ENCODE measurements at places on chromosomes 11 and 22.

DNA sequence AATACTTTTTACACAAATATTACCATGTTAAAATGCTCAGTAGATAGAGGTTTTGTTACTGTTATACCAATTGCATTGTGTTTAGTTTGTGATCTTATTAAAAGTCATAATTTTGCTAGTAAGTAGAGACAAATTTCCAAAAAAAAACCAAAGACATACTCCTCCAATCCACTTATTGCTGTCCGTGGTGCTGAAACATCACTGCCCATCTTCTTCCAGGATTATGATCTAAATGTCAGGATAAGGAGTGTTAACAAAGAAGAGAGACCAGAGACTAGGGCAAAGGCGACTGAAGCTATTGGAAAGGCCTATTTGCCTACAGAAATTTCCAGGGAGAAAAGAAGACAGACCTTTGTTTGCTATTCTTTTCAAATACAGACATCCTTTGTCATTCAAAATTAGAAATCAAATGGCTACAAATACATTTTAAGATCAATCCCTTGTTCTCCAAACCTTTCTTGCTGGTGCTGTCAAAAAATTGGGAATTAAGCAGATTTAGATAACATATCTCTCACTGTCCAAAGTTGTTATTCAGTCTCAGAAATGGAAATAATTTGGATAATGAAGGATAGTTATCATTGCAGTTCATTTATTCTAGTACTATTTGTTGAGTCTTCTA is 199.7 kb downstream of the C11orf91 start:
- DNase-seq: no peak

DNA sequence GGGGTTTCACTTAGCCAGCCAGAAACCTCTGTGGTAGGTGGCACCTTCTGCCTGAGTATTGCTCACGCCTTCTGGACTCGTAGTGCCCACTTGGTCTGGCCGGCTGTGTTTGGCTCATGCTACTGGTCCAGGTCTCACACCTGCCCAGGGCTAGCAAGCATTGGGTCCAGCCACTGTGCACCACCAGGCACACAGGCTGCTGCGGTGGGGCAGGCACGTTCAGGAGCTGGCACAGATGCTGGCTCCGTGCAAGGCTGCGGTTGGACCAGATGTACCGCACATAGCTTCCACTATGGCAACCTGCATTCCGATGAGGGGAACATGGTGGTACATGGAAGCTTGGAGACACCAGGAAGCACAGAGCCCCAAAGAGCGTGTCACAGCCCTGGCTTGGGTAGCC is 34.8 kb upstream of the EXPH5 start:
- DNase-seq: no peak

GRCh38 chr11:101553891-101554292 is 29.9 kb downstream of the TRPC6 start:
- peak; percentile 27 for DNase-seq

GRCh38 chr22:36756746-36757655 is 18.9 kb downstream of the IFT27 start:
- DNase-seq: no peak

GRCh38 chr11:125618383-125618782 is 6.6 kb upstream of the CHEK1 start:
- no peak for DNase-seq

GRCh38 chr22:32207971-32208480 is 3.2 kb upstream of the RFPL2 start:
- no peak for DNase-seq

DNA sequence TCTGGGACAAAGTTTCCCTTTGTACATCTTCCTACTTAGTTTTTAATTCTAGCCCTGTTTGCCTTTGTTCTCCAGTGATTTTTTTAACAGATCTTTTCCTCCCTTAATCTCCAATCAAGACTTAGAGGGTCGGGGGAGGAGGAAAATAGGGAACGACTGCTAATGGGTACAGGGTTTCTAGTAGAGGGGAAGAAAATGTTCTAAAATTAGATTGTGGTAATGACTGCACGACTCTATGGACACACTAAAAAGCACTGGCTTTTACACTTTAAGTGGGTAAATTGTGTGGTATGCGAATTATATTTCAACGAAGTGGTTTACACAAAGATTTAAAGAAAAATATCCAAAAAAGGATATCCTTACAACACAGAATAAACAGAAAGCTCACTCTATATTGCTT is 110.0 kb upstream of the SPON1 start:
- no peak for DNase-seq

DNA sequence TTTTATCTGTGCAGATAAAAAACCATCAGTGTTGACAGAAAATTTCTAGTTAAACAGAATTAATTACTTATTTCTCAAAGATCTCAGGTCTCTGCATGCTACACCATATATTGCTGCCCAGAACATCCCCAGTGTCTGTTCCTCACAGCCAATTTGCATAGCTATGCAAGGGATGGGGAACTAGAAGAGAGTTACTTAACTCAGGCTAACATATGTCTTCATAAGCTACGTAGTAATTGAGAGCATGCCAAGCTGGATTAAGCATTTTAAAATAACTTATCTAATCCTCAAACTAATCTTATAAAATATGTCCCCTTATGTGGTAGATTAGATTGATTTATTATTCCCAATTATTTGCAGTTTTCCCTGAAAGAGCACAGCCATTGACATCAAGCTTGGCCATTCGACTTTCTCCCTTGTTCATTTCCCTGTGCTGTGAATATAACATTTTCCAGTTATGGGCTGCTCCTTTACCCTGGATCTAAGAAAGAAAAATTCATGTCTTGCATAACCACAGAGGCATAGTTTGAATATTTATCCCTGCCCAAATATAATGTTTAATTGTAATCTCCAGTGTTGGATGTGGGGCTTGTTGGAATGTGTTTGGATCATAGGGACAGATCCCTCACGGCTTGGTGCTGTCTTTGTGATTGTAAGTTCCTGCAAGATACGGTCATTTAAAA is 69.1 kb downstream of the C11orf87 start:
- no peak for DNase-seq

DNA sequence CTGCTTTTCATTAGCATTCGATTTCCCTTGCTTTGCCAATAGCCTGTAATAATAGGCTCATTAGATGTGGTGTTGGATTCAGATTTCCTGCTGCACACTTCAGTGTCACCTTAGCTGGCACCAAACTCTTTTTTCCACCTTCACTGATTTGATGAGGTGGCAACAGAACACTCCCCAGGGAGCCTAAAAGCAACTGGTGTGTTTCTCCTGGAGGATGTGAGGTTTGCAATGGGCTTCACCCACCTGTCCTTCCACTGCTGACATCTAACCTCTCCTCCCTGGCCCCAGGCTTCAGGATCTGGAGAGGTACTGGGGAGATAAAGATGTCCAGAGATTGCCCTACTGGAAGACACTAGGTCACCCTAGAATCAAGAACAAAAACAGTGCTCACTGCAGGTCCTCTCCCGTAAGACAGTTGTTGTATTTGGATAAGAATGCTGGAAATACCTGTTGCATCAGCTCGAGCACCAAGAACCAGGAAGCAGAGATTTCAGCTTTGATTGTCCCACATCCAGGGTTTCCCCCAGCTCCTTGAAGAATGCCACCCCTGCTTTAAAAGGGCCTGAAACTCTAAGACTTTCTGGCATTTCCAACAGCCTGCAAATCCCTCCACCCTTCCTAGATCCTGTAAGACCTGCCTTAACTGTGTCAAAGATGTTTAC is 96.9 kb downstream of the SLC1A2 start:
- peak; percentile 55 for DNase-seq

DNA sequence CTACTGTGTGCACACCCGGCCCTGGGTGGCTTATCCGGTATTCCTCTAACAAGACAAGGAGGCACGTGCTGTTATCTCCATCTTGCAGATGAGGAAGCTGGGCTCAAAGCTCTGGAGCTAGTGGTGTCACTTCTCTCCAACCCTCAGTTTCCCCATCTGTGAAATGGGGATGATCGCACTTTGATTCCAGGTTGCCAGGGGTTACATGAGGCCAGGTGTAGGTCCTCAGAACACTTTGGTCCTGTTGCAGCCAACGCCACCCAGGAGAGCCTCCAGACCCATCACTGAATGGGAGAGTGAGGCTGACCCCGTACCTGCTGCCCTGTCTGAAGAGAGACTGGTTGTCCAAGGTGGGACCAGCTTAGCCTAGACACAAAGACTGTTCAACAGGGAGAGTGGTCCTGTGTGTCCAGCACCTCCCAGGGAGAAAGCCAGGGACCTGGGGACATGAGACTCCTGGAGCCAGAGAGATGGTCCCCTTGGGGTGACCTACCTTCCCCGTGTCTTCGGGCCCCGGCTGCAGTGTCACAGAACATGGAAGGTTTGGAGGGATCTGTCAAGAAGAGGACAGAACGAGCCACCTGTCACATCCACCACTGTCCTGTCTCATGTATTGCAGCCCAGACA is 41.0 kb downstream of the TPBGL start:
- DNase-seq: no peak

DNA sequence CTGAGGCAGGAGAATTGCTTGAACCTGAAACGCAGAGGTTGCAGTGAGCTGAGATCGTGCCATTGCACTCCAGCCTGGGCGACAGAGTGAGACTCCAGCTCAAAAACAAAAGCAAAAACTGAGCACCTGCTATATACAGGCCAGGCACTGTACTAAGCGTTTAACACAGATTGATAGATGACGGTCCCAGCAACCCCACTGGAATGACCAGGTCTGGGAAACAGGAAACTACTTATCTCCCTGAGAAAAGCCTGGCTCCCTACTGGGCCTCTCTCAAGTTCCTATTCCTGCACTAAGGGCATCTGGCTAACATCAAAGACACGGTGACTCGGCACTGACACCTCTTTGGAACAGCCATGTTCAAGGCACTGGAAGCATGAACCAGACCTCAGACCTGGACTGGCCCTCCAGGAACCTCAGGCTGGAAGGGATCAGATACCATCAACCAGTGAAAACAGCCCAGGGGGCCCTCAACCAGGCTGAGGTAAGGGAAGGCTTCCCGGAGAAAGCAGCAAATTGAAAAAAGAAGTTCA is 16.6 kb downstream of the ARAP1 start:
- no peak for DNase-seq

GRCh38 chr11:72240461-72241290 is 3.3 kb downstream of the PHOX2A start:
- DNase-seq: no peak

- DNase-seq: no peak
Measured at GRCh38 chr11:79414041-79414440, 26.8 kb downstream of the TENM4 start.

GRCh38 chr11:92504004-92504403 is 279.4 kb downstream of the FAT3 start:
- no peak for DNase-seq

GRCh38 chr11:119700030-119700429 is 29.0 kb downstream of the NECTIN1 start:
- no peak for DNase-seq

DNA sequence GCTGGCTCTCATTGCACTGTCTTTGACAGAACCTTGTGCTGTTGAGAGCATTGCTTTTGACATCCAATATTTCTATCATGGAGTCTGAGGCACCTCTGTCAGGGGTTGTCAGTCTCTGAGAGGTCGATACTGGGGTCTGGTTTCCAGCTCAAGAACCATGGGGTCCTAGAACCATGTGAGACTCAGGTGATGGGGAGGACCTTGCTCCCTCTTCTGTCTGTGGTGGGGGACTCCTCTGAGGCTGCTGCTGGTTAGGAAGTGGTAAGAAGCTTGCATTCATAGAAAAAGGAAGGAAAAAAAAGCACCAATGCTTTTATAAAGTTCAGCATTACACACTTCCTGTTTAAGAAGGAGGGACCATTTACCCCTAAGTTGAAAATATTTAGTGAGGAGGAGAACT is 91.8 kb upstream of the CD44 start:
- DNase-seq: peak; percentile 56

DNA sequence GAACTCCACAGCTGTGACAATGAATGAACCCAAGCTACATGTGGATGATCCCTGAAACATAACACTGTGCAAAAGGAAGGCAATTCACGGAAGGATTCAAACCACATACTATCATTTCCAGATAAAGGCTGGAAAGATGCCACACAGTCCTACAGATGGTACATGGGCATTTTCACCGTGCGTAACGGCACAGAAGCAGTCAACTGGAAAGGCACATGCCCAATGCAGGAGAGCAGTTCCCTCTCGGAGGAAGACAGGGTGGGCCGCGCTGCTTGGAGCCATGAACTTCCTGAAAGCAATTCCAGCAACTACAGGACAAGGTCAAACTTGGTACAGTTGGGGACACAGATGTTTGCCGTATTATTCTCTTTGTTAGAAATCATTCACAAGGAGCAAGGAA is 103.7 kb downstream of the SHANK2 start:
- DNase-seq: no peak

Measured in inflammatory macrophage treated with lipopolysaccharide for 1 hour (primary cell).